ENCODE measurements at places on chromosomes 11 and 22.

DNA sequence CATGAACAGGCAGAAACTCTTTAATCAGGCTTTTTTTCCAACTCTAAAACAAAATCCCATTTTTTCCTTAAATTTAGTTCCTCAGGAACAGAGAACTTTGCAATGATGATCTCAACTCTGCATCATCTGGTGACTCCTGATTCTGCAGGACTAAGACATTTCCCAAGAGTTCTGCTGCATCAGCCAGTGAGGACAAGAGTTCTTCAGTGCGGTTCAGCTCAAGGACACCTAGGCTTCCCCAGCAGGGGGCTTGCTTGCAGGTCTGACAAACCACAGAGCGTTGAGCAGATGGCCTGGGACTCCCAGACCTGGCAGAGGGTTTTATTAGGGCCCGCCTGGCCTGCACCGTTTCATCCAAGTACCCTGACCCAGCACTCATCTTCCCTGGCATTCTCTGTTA lies 6.4 kb downstream of the CDCA5 start:
- peak; percentile 29 for DNase-seq

- peak; percentile 3 for DNase-seq
Measured at GRCh38 chr11:99241066-99241465, 220.3 kb downstream of the CNTN5 start.

GRCh38 chr11:10506008-10506370 lies 35.0 kb downstream of the RNF141 start:
- DNase-seq: peak; percentile 48

GRCh38 chr11:11983427-11983826 lies 25.0 kb downstream of the DKK3 start:
- peak; percentile 38 for DNase-seq

- DNase-seq: no peak
Measured at GRCh38 chr11:1969035-1969434, 21.9 kb downstream of the MRPL23 start.

GRCh38 chr11:72972496-72973128 lies 158.4 kb downstream of the ATG16L2 start:
- DNase-seq: no peak

Measured in M059J (cell line).